Activated CD4-positive, alpha-beta T cell treated with anti-CD3 and anti-CD28 coated beads, Interleukin-2, amount 50 U/mL, for 1 hour (primary cell): ENCODE measurements at places on chromosomes 7 and 10.

DNA sequence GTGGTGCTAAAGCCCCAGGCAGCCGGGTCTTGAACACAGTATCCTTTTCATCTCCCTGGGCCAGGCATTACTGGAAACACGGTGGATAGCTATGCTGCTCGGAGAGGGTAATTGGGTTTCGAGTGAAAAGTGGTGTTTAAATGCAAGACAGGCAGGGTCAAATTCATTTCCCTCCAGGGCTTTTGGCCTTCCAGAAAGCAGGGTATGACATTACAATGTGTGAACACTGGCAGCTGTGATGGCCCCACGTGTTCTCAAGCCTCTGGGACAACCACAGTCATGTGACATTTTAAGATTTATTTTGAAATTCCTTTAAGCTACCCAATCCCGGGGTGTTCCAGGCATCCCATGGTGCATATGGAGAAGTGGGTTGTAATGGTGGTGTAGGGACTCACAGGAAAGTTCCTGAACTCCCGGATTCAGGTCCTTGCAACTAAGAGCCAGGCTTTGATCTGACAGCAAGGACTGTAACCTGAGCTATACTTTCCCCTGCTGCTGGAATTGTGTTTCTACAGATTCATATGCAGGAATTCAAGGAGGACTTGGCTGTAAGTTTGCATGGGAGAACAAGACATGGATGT, 46.8 kb downstream of the INSYN2A start:
- no peak for DNase-seq

- no peak for DNase-seq
Measured at GRCh38 chr10:98899018-98899417, 336.6 kb downstream of the HPSE2 start.

GRCh38 chr10:6120691-6121090, 31.9 kb downstream of the RBM17 start:
- DNase-seq = no peak

DNA sequence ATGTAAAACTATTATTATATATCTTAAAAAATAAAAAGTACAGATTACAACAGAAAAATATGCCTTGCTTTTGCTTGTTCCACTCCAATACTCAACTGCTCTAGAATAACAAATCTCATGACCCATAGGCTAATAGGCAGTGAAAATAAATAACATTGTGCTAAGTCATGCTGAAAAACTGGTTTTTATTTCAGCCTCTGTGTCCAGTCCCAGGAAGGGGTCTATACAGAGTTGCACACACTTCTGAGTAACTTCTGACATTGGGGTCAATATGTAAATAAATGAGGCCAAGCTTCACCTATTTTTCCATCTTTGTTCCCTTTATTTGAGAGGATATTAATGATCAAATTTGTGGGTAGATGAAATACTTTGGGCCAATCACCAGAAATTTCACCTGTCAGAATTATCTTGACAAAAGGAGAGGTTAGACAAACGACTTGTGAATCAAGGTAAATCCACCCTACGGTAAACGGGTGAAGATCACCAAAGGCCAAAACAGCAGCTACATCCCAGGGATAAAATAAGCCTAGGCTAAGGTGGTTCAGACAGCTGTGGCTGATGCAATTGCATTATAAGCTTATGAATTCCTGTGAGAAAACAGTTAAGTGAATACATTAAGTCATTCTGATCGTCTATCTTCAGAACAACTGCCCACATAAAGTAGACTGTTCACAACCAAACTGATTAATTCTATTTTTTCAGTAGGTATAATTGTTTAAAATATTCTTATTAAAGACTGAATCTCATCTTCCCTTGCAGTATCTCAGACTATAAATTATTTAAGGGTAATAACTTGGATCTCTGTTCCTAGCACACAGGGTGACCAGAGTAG, 87.5 kb downstream of the UBE2H start:
- DNase-seq = no peak

GRCh38 chr7:24835643-24836042, 78.4 kb upstream of the GSDME start:
- DNase-seq = no peak

GRCh38 chr10:48594803-48595538, 9.9 kb downstream of the ARHGAP22 start:
- no peak for DNase-seq

DNA sequence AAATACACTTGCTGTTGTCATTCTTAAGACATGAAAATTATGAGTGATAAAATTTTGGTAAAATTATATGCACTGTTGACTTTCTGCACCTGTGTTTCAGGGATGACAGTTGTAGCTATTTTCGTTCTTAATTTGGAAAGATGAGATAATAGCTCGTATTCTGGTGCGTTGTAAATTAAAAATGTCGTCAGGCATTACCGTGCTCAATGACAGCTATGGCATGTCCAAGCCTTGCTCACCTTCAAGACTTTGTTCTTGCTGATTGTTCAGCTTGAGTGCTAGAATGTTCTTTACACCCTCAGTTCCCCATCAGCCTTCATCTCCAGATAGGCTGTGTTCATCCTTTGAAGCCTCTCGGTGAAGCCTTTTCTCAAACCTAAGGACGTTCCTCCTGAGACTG, 21.5 kb downstream of the TRRAP start:
- DNase-seq = no peak

- no peak for DNase-seq
Measured at GRCh38 chr7:139851770-139852481, 22.9 kb downstream of the TBXAS1 start.

GRCh38 chr7:130150587-130150986, 54.6 kb downstream of the TMEM209 start:
- DNase-seq = no peak

DNA sequence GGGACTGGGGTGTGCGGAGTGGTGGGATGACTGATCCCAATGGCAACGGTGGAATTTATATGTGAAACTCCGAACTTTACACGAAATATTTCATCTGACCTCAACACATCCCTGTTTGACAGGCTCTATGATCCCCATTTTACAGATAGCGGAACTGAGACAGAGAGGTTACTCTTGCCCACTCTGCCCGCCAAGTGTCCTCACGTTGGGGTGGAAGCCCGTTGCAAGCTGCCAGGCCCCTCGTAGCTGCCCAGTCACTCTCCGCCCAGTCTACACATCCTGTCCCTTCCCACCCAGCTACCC, 397 bp upstream of the NFE2L3 start:
- DNase-seq = no peak

DNA sequence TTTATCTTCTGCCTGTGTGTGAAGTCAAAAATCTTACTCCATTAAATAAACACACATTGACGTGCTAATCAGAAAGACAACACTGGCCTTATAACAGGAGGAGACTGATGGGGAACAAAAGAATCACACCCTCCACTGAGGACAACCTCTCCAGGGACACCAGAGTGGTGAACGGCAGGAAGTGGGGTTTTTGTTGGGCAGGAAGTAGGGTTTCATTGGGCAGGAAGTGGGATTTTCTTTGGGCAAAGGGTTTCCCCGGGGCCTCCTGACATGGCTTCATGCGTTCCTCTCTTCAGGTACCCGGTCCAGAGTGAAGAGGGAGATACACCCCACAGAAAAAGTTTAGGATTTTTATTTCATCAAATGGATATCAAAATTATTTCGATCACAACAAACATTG, 30.6 kb downstream of the ADARB2 start:
- no peak for DNase-seq

DNA sequence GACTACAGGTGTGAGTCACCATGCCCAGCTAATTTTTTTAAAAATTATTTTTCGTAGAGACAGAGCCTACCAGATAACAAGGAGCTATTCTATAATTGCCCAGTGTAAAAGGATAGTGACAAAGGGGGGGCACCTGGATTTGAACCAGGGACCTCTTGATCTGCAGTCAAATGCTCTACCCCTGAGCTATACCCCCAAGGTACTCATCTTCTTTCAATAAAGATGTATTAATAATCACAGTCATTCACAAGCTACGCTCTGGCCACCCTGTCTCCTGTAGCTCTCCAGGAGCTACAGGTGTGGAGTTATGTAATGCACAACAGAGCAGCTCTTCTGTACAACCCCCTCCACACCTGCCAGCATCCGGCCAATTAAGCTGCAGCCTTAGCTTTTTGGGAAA, 83.5 kb downstream of the ZNF777 start:
- no peak for DNase-seq

- DNase-seq = no peak
Measured at GRCh38 chr7:50735333-50735732, 47.4 kb downstream of the GRB10 start.

- DNase-seq = no peak
Measured at GRCh38 chr7:5217396-5217795, 27.4 kb downstream of the WIPI2 start.

- no peak for DNase-seq
Measured at GRCh38 chr7:122767339-122767738, 64.6 kb upstream of the RNF148 start.

GRCh38 chr7:100826514-100827329, 601 bp downstream of the EPHB4 start:
- no peak for DNase-seq

DNA sequence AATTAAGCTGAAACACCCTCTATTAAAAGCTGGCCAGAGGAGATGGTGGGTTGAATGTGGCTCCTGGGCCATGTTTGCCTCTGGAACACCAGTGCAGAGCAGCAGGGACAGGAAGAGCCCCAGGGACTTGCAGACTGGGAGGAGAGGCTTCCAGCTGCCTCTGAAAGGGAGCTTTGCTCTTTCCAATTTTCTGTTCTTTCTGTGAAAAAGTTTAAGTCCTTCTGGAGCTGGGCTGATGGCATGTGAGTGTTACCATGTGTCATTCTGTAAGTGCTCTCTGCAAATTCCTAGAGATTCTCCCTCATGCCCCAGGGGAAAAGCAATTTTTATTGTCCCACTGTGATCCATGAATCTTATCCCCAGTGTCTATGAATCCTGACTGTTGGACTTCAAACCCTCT, 112.8 kb upstream of the LANCL2 start:
- DNase-seq = no peak

- DNase-seq = peak; percentile 31
Measured at GRCh38 chr10:42754155-42755027, 28.2 kb upstream of the BMS1 start.

GRCh38 chr7:157292770-157293412, 43.9 kb upstream of the DNAJB6 start:
- DNase-seq = no peak

DNA sequence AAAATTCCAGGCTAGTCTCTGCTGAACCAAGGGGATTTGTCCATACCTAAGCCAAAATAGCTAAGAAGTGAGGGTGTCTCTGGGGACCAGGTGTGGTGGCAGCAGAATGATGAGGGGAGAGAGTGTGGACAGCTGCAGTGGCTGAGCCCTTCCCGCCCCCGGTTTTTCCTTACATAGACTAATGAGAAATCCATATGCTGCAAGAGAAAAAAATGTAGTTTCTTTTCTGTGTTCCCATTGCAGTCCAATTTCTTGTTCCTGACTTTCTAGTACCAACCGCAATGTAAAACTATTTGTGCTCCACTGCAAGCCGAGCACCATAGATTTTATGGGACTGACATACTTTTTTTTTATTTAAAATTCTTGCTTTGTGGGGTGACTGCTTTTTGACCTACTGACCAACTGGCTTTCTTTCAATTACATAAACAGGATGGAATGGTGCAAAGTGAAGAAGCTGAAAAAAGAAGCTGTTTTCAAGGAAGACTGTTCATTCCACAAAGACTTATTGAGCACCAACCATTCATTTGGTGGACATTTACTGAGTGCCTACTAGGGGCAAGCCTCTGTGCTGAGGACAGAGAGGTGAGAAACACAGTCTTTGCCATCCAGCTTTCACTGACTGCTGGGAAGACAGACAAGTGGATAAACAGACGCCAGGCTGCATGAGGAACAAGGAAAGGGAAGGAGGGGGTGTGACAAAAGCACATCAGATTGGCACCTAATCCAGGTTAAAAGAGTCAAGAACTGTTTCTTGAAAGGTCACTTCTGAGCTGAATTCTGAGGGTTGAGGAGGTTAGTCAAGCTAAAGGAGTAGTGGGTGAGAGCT, 9.8 kb downstream of the CEP41 start:
- no peak for DNase-seq

DNA sequence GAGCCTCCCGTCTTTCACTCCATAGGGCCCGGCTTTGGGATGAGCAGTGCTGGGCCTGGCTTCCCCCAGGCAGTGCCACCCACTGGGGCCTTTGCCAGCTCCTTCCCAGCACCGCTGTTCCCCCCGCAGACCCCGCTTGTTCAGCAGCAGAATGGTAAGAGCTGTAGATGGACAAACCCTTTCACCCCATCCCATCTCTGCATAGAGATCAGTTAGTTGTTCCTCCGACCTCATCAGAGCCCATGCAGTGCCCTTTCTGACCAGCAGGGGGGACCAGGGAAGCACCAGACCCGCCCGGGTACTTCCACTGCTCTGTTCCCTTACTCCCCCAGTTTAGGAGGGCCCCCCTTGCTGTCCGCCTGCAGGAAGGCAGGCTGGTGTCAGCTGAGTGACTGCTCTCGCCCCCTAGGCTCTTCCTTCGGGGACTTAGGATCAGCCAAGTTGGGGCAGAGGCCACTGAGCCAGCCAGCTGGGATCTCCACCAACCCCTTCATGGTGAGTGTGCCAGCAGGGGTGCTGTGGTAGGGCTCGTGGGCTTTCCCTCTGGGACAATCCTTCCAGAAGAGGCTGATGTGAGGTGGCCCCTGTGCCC, 9.8 kb downstream of the SAP25 start:
- DNase-seq = peak; percentile 87

DNA sequence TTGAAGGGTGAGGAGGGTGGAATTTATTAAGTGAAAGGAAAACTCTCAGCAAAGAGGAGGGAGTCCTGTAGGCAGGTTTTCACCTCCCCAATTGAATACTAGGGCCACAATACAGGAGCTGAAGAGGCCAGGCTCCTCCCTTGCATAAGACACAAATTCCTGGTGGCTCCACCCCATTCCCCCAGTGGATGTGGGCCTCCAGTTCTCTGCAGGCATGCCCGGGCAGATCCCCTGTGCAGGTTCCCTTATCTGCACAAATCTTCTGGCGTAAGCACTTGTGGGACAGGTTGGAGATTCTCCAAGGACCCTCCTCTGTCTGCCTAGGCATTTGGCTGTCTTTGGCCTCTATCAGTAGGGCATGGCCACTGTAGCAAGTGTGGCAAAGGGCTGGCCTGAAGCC, 847.1 kb upstream of the MBL2 start:
- DNase-seq = no peak
